ENCODE measurements at places on chromosomes 4 and X.

DNA sequence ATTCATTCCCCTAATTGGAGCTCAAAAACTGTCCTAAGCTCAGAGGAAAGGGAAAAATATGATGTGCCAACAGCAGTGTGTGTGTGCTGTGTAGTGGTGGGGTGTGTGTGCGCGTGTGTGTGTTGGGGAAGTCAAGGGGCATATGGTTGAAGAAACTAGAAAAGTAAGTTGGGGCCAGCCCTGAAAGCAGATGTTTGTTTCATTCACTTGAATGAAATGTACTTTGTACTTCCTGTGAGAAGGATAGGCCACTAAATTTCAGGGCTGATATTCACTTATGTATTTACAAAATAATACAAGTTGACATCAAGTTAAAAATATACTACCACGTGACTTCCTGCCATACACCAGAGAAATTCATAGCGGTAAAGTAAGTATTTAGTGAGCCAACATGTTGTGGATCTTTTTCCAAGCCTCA lies 151.3 kb upstream of the JADE1 start:
- DNase-seq, result no peak

- DNase-seq, result no peak
Observed at GRCh38 chr4:87916626-87917025, 58.9 kb upstream of the SPP1 start.

- no peak for DNase-seq
Observed at GRCh38 chrX:13891377-13892140, 74.7 kb upstream of the GPM6B start.

DNA sequence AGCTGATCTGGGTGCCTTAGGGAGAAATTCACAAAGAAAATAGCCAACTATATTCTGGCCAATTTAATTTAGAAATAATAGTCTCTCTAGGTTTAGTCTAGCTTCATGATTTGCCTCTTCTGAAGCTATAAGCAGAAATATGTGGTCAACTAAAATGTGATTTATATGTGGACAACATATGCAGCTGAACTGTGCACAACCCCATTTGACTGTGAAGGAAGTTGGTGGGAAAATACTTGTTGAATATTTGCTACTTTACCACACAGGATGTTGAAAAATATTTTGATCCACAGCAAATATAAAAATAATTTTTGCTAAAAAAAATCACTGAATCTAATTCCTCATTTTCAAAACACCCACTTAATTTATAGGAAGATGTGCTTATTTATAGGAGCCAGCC lies 15.7 kb upstream of the RNF128 start:
- DNase-seq, result no peak

DNA sequence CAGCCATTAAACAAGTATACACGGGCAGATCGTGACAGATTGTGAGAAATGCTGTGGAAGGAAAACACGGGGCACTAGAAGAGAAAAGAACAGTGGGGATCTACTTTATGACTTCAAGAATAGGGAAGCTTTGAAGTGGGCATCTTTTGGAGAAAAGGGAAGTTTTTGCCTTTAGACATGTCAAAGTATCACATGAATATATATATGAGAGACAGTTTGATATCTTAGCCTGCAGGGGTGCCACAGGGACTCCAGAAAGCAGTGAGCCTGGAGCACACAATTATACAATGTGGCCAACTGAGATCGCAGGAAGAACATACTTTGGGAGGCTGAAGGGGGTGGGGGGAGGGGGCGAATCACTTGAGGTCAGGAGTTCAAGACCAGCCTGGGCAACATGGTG lies 35.7 kb downstream of the RELL1 start:
- no peak for DNase-seq

DNA sequence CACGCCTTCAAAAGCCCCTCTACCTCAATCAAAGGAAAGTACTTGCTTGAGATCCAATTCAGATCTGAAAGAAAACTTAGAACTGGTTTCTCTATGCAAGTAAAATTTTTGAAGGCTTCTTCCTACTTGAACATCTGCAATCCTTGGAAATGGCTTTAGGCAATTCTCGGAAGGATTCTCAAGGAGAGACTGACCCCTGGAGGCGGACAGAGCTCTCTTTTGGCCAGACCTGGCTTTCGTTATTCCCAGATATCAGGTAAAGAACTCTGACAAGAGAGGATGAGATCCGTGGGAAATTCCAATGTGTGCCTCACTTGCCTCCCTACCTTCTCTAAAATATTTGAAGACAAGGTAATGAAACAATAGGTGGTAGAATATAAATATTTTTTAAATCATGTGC lies 670.3 kb upstream of the FAM241A start:
- no peak for DNase-seq

GRCh38 chrX:88586317-88586716 lies 160.7 kb upstream of the CPXCR1 start:
- no peak for DNase-seq

GRCh38 chrX:133674726-133675470 lies 259.6 kb upstream of the GPC4 start:
- no peak for DNase-seq

GRCh38 chr4:173736840-173737239 lies 206.8 kb upstream of the HAND2 start:
- DNase-seq, result no peak

- DNase-seq, result no peak
Observed at GRCh38 chr4:132218406-132218805, 930.7 kb upstream of the PCDH10 start.

DNA sequence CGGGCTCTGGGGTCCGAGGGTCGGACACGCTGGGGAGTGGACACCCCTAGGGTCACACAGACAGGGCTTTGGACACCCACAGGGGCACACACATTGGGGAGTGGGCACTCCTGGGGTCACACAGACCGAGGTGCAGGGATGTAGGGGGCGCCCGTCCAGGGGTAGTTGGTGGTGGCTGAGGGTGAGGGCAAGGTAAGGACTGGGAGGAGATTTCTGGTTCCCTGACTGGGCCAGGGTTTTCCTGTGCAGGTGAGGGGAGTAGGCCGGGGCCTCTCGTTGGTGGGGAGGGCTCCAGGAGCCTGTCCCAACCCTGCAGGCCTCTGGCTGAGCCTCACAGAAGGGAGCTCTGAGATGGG lies 21.9 kb upstream of the WDR45 start:
- DNase-seq, result no peak

GRCh38 chr4:138869165-138869564 lies 146.4 kb upstream of the NOCT start:
- DNase-seq, result no peak

DNA sequence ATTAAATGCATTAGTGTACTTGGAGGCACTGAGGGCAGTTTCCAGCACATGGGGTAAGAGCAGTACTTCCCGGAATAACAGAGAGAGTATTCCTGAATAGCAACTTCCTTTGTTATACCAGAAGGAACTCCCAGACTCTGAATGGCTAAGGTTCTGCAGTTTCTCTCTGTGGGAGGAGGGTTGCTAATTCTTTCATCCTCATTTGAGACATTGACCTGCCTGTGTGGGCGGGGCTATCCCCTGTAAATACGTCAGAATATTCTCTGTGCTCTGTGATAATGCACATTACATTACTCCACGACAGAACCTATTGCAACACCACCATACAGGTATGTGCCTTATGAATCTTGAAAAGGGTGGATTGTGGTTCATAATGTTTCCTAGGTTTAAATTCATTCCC lies 52.7 kb downstream of the SPINK2 start:
- no peak for DNase-seq

GRCh38 chrX:11304829-11305228 lies 11.6 kb downstream of the AMELX start:
- no peak for DNase-seq

DNA sequence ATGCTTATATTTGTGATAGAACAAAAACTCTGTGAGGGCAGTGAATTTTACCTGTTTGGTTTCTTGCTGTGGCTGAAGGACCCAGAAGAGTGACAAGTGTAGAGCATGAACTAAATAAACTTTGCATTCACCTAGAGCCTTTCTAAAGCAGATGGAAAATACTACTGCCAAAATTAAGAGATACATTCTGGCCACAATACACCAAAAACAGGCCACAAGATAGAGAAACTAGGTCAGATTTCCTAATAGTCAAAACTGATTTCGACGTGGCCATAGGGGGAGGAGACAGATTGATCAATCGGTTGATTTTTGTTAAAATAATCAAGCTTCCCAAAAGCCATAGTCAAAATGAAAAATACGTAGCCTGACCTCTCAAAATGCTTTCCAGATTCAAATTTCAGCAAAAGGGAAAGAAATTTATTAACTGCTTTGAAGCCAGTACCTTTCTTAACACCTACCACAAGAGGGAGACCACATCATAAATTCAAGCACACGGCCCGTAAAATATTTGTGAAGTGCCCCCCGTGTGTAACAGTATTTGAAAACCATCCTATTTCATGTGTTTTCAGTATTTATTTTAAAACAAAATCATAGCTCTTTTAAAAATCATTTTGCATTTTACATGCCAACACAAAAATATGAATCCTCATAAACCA lies 132.4 kb downstream of the CORIN start:
- DNase-seq, result no peak

DNA sequence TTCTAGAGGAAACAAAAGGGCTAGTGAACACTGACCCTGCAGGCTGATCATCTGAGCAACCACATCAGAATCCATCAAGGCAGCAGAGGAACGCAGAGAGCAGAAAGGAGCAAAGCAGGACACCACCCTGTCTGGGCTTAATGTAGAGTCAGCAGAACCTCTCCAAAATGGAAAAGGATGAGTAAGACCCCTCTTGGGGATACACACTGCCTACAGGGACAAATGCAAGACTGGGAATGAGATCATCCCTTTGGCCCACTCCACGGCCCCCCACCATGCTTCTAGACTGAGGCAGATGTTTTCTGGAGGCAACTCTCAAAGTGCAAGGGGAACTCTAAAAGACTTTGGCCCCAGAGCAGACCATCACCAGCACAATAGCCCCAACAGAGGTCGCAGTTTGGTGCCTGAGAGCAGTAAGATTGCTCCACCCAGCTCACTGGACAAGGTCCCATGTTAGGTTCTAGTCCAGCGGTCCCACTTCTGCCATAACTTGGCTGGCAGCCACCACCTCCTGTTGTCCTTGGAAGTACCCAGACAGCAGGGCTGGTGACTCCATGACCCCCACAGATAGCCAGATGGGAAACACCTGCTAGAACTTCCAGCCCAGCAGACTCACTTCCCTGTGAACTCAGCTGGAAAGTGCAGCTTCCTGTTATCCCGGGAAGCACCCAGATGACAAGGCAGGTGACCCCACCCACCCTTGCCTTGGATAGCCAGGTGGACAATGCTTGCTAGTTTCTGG lies 372.7 kb downstream of the INPP4B start:
- no peak for DNase-seq

DNA sequence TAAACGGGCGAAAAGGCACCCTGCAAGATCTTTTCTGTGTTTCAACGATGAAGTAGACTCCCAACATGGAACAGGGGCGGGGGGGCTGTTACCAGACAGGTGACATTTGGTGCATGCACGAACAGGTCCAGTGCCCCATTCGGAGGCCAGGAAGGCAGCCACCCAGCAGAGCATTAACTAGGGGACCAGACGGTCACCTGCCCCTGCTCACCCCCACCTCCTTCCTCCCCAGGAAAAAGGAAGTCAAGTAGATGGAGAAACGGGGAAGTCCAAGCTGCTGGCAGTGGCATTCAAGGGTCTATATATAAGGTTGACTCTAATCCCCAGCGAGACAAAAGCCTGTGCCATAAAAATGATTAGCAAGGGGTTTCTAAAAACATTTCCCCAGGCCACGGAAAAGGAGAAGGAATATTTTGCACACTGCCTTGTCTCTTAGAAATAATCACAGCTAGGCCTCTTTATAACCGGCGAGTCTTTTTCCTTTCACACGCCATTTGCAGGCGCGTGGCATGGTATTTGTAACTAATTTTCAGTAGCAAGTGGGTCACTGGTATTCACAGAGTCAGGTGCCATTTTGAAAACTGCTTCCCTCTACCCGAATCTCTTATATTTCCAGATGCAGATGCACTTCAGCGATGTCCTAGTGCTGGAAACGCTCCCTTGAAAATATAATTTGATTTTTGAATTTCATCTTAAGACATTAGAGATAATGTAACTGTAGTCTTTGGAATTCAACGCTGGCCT lies 1.2 kb upstream of the TMSB4X start:
- peak; percentile 69 for DNase-seq

DNA sequence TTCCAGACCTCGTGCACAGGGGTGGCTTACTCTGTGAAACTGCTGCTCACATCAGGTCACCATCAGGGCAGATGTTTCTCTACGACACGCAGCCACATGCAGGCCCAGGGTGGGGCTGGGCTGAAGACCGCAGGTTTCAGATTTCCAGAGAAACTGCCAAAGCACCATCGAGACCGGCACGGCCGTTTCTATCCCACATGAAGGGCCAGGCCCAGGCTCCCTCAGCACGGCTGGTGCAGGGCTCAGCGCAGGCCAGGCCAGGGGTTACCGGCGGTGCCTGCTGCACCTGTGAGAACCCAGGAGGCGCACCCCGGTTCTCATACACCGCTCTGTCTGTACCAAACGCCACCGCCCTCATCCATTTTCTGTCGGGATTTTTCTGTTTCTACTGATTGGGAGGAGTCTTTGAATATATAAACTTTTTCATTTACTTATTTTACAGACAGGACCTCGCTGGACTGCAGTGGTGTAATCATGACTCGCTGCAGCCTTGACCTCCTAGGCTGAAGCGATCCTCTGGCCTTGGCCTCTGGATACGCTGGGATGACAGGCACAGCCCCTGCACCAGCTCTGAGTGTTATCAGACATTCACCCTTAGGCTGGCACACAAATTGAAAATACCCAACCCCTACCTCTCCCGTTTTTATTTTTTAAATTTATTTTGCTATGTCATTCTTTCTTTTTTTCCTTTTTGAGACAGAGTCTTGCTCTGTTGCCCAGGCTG lies 17.1 kb downstream of the CTBP1 start:
- no peak for DNase-seq

DNA sequence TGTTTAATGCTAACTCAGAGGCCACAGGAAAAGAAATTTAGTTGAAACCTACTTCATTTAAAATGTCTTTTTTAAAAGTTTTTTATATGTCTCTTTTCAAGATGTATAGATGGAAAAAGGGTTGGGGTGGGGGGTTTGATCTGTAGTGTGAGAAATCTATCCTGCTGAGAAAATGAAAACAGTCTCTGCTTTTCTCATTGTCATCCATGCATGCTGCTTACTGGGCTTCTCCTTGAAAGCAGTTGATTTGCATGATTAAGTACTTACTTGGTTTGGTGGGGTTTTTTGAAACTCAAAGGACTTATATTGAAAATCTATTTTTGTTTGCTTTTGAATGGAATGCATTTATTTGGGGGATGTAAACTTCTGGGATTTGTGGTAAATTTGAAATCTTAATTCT lies 313.6 kb upstream of the DKK2 start:
- DNase-seq, result no peak

DNA sequence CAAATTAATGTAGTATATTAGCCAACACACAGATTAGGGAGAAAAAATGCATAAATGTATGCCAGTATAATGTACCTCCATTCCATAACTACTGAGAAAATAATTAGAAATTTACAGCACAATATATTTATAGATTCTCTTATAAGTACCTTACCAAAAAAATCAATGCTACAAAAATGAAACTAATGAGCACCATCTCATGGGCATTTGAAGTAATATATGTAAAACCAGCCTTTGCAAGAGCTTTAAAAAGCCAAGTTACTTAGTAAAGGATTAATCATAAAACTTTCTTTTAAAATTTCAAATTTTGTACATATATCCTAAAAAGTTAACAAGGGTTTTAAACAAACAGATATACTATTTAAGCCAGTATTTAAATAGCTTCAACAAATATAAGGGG lies 43.2 kb downstream of the LRBA start:
- no peak for DNase-seq
